ENCODE measurements at places on chromosomes 4 and X.

DNA sequence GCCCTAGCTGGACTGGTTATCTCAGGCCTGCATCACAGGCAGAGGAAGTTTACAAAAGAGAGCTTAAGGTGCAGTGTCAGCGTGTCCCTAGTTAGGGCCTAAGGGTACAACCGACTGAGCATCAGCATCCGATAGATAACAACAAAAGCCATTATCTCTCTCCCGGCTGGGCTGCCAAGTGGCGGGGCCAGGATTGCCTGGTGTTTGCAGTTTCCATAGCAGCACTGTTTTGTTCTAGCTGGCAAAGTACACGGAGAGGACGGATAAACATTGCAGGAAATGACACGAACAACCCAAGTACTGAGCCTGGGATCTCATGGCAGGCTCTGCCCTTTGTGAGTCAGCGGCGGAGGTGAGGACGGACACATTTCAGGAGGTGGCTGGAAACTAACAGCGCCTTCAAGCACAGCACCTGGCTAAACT lies 104.7 kb upstream of the NOCT start:
- peak; percentile 34 for DNase-seq

DNA sequence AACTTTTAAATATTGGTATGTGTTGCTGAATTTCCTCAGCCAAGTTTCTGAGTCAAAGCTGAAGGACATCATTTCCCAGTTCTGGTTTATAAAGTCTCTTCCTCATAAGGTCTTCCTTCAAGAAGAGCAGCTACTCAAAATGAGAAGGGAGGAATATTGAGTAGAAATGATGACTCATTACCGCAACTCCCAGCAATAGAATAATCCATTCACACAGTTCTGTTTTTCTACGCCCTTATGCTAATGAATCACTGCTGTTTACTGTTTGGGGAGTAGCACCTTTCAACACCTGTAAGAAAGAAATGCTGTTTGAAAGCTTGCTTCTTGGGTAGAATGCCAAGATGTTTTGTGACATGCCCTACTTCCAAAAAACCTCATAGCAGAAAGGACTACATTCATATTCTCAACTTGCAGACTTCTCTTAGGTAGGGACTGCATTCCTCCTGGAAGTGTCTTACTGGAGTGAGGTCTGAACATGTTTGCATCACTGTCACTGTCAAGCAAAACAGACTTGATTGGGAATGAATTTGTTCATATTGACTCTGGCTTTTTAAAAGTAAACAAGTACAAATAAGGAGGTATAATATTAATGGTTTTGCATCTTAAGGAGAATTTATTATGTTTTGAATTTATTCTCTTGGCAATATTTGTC lies 147.2 kb upstream of the BANK1 start:
- DNase-seq = no peak

- DNase-seq = no peak
These were observed 69.3 kb downstream of the ABCB7 start for GRCh38 chrX:75086731-75087195.

DNA sequence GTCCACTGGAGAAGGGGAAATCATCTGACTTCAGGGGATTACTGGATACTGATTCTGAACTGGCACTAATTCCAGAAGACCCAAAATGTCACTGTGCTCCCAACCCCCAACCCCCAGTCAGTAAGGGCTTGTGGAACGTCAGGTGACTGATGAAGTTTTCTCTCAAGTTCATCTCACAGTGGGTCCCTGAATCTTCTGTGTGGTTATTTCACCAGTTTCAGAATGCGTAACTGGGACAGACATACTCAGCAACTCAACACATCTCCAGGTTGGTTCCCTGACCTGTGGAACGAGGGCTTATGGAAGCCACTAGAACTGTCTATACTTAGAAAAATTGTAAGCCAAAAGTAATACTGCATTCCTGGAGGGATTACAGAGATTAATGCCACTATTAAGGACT lies 45.3 kb downstream of the DDX60L start:
- DNase-seq = no peak

- peak; percentile 61 for DNase-seq
These were observed at the start of the genes CNGA1 and NIPAL1 for GRCh38 chr4:48016141-48017107. CNGA1 (minus strand) TSS chr4:48016681; CDS start chr4:47952689, 63,992 bp downstream. NIPAL1 (plus strand) TSS chr4:48016772; CDS start chr4:48016840, 68 bp downstream.

DNA sequence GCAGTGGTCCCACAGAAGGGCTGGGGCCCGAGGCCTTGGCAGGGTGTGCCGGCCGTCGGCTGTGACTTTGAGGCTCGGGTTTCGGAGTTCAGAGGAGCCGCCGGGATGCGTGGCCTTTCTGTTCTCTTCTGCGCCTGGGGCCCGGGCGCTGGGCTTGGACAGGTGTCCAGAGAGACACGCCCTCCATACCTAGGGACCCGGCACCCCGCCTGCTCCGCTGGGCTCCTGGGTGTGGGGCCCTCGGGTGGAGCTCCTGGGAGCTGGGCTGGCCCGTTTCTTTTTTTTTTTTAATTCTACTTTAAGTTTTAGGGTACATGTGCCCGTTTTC lies 11.3 kb downstream of the FGFRL1 start:
- no peak for DNase-seq

- DNase-seq = no peak
These were observed 163.2 kb upstream of the FAM9B start for GRCh38 chrX:9196961-9197640.

- no peak for DNase-seq
These were observed 878.5 kb downstream of the PCDH18 start for GRCh38 chr4:136653640-136654406.
